ENCODE measurements at places on chromosomes 7 and 10.

DNA sequence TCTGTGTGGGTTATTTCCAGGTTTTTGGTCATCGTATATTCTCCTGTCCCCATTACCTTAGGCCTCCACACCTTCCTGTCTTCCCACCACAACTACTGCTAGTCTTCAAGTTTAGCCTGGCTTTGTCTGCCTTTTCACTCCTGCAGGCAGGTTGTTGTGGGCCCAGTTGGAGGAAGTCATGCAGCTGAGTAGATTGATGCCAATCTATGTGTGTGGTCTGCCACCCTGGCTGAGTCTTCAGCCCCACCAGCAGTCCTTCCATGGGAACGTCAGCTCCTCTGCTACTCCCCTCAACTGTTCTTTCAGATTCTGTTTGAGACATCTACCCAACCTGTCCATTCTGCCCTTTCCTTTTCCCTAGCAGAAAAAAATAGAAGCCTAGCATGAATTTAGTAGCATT, 6.3 kb downstream of the RINT1 start:
- no peak for DNase-seq

GRCh38 chr10:340646-341045, 205.4 kb downstream of the ZMYND11 start:
- no peak for DNase-seq

- DNase-seq = peak; percentile 28
Measured at GRCh38 chr10:33179067-33179466, 155.4 kb downstream of the NRP1 start.

DNA sequence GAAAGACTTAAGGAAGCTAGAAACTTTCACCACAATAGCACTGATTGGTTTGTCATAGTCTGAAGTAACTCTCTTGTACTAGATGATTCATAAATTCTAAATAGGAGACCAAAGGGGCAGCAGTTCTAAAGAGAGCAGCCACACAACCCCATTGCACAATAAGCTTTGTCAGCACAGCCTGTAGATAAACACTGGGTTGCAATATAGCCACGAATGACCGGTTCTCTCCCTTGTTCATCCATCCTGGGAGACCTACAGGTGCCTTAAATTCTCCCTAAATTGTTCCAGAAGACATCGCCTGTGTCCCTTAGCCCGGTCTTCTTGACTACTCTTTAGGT, 167.0 kb downstream of the SNX13 start:
- no peak for DNase-seq

GRCh38 chr10:48390933-48391845, 84.7 kb downstream of the MAPK8 start:
- no peak for DNase-seq

DNA sequence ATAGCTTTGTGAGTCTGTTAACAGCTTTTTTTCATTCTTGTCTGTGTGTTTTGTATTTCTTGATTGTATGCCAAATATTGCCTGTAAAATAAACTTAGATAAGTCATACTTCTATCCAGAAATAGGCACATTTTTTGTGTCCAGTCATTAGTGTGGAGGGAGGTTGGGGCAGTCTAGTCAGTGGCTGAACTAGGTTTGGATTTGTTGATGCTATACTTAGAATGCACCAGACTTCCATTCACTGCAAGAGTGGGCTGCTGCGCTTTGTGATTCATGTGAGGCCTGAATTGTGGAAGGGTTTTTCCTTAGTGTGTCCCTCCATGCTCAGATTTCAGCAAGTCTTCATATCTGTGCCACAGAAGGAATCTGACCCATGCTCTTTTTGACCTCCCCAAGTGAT, 50.0 kb downstream of the TRUB1 start:
- no peak for DNase-seq

- no peak for DNase-seq
Measured at GRCh38 chr10:62853710-62854109, 37.5 kb upstream of the EGR2 start.

- DNase-seq = no peak
Measured at GRCh38 chr7:41994036-41994745, 242.8 kb downstream of the GLI3 start.

DNA sequence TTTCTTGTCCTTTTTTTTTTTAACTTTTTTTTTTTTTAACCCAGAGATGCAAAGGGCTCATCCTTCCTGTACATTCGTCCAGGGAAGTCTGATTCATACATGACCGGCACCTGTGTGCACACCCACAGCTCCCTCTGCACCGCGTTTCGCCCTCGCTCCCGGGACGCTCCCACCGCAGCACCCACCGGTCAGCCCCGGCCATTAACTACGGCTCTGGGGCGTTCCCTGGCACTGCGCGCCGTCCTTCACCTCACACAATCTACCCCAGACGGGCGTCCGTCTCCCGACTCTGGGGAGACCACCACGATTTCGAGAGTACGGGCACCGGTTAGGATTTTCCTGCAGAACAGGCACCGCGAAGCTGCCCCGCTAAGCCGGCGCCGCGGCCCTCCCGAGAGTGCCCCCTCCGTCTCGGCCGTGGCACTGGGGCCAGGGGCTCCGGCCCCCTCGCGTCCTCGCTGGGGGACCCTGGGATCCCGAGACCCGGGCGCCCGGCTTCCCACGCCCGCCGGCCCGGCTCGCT, 452 bp downstream of the ATE1 start:
- DNase-seq = no peak

- no peak for DNase-seq
Measured at GRCh38 chr10:111142092-111142768, 65.4 kb downstream of the ADRA2A start.

All from NCI-H774 (cell line).